Anterior cingulate cortex (tissue), 58 donors: ENCODE measurements at places on chromosomes 12 and 14.
A peak's percentile ranks its signal among the peaks of the same experiment; 100 is the strongest.

- DNase-seq = no peak
Observed at GRCh38 chr14:31387091-31387490, 33.3 kb downstream of the HEATR5A start.

DNA sequence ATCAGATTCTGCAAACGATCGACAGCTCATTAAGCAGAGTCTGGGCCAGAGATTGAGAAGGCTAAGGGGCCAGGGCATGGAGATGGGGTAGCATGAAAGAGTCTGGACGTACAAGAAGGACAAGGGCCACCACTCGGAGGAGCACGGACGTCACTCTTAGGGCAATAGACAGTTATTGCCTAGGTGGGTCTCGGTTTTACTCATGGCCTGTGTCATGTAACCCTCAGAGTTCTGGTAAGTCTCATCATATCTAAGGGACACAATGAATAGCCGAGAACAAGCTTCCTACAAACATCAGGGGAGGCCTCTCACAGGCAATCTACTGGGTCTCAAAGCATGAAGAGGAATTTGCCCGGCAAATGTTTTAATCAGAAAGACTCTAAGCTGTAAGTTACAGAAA lies 30.4 kb upstream of the ITPK1 start:
- DNase-seq = no peak

DNA sequence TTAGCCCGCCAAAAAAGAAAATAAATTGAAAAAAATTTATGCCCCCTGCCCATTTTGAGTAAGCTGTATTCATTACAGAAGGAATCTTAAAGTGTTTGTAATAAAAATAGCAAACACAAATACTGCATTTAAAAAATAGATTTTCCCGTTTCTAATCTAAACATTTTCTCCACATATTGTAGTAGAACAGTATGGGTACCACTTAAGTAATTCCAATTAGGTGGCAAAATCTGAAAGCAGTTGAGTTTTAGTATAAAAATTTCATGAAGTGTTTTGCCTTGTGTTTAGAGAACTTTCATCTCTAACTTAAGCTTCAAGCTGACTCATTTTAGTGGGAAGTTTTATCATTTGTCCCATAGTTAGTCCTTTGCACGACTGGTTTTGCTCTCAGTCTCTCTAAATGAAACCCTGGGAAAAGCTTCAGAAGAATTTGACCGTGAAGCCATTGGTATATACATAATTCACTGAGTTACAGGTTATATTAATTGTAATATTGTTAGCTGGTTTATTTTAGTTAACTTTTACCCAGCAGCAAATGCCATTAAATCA lies 214.6 kb downstream of the ERC1 start:
- DNase-seq = no peak

- no peak for DNase-seq
Observed at GRCh38 chr12:42145552-42146215, 1.0 kb upstream of the GXYLT1 start.

DNA sequence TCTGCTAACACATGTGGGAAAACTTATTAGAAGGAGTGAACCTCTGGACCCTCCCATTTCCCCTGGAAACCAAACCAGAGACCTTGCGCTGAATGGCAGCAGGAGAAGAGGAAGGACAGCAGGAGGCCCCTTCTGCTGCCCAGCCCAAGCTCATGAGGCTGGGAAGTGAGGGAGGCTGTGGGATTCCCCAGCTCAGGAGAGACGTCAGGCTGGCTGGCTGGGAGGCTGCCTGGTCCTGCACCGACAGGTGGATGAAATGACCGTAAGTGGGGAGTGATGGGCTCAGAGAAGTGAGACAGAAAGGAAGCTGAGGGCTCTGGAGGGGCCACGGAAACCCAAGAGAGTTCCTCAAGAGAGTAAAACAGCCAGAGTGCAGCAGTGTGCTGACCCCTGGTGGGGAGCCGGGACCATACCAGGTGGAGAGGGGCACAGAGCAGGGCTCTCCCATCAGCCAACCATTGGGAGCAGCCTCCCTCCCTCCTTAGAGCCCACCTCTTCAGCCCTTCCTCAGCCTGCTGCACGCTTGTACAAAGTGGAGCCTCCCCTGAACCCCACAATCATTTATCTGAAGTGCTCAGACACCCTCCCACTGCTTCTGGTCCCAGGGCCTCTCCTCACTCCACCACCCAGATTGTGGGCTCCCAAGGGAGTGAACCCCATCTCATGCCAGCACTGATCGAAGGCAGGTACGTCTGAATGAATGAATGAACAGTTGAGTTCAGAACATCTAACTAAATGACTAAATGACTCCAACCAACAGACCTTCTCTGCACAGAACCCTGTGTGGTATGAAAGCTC lies 14.0 kb downstream of the TAMALIN start:
- DNase-seq = no peak

- no peak for DNase-seq
Observed at GRCh38 chr14:66116732-66117131, 369.4 kb upstream of the CCDC196 start.

- peak; percentile 76 for DNase-seq
Observed at GRCh38 chr14:91244501-91244901, at the start of gene GPR68. Gene GPR68, minus strand, starts transcription at chr14:91244704. Its CDS starts 9,654 bp downstream, at chr14:91235050.

DNA sequence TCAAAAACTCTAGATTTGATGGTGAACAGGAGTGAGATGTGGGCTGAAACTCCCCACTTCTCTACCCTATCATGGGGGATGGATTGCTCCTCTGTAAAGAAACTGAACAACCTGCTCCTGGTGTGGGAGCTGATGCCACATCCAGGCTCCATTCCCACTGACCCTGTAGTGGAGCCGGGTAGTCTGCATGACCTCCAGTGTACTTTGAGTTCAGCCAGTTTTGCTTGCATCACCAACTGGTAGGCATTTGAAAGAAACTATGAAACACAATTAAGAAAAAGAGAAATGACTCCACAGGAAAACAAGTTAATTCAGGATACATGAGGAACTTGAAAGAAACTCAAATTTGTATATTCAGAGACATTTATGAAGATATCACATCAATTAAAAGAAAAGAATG lies 27.3 kb upstream of the EMP1 start:
- DNase-seq = no peak

GRCh38 chr12:57755194-57755453 lies 221 bp downstream of the MARCHF9 start:
- no peak for DNase-seq
